Esophagus squamous epithelium (tissue), 5 donors: ENCODE measurements at places on chromosomes 1 and 21.

DNA sequence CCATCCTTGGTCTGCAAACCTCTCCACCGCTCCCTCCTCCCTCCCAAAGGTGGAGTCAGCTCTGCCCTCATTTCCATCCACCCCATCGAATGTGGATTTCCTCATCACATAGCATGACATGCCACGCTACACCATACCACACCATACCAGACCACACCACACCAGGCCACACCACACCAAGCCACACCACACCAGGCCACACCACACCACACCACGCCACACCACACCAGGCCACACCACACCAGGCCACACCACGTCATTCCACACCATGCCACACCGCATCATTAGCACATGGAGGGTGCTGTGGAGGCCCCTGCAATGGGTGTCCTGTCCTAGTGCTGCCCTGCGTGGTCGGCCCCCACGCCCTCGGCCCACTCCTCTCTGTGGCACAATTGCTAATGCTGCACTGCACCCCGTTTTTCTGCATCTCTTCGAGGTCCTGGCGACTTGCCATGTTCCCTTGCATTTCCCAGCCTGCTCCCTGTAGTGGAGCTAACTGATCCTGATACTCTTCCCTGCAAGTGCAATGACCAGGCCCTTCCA, 11.3 kb downstream of the DFFB start:
- no peak for DNase-seq

DNA sequence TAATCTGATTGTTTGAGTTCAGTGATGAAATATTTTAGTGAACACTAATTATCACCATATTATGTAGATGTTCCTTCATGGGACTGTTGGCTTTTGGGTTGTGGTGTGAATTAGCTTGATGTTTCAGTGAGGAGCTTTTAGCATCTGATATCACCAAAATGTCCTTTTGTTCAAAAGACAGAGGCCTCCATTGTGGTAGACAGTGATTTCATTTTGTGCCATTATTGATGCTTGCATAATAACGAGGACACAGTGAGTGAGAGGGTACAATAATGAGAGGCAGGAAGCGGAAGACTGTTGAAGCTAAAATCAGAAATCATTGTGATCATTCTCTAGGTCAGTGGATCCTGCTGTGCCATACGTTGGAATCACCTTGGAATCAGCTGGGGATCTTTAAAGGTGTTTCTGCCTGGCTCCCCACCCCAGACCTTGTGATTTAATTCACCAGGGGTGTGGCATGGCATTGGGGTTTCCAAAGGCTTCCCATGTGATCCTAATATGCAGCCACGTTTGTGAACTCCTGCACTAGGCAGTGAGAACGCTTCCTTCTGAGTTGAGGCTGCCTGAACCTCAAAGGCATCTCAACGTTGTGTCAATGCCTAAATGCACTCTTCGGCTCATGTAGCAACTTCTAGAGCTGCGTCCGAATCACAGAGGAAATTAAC, 82.1 kb upstream of the KIF1B start:
- no peak for DNase-seq

GRCh38 chr1:67298762-67299161, 8.9 kb upstream of the IL12RB2 start:
- no peak for DNase-seq

DNA sequence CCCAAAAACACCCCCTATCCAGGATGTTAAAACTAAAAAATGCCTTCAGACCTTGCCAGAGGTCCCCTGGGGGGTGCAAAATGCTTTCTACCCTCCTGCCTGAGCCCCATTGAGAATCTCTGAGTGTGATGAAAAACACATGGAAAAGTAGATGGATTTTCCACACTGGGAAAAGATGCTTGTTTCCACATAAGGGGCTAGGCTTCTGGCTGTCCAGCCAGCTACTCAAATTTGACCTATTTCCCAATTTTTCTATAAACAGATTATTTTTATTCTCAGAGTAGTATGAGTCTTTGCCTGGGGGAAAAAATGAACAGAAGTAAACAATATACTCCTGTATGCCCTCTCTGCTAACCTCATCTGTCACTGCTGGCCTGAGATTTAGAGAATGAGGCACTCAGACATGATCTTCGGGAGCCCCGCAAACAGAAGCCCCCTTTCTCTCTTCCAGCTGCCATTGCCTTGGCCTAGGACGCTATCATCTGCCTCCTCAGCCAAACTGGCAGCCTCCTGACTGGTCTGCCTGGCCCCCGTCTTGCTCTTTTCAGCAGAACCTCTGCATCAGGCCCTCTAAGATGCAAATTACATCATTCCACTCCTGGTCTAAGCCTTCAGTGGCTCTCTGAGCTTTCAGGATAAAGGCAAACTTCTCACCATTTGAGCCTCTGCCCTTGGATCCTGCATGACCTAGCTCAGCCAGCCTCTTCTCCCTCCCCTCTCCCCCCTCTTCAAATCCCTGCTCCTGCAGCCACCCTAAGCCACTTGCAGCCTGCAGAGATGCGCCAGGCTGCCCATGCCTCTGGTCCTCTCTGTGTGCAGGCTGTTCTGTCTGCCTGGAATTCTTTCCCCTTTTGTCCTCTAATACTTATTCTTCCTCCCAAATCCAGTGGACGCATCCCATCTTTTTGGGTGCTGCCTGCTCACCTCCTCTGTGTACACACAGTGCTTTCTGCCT, 39.7 kb upstream of the TMEM125 start:
- no peak for DNase-seq

DNA sequence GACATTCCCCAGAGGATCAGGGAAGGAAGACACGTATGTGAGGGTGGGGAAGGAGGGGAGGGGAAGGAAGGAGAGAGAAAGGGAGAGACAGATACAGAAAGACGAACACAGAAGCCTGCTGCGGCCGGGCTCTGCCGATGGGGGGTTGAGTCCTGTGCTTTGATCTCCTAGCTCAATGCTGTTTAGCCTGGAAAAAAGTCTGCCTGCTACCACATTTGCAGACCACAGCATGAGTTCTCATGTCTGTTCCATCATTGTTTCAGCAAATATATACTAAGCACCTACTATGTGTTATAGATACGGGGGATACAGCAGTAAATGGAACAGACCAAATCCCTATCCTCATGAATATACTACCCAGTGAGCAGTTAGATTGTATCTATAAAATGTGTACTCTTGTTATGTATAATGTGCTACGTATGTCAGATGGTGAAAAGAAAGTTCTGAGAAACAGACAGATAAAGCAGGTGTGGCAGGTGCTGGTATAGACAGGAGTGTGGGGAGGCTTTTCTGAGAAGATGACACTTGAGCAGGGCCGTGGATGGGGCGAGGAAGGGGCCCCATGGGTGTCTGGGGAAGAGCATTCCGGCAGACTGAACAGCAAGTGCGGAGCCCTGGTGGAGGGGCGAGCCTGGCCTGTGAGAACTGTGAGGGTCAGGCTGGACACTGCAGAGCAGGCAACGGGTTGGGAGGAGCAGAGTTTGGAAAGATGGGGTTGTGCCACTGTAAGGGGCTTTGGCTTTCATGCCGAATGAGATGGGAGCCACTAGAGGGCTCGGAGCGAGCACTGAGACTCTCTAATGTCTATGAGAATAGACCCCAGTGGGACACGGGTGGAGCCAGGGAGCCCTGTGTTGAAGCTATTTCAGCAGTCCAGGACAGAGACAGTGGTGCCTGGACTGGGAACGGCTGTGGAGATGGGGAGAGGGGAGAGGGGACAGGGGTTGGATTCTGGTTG, 34.1 kb downstream of the KIAA1614 start:
- no peak for DNase-seq

DNA sequence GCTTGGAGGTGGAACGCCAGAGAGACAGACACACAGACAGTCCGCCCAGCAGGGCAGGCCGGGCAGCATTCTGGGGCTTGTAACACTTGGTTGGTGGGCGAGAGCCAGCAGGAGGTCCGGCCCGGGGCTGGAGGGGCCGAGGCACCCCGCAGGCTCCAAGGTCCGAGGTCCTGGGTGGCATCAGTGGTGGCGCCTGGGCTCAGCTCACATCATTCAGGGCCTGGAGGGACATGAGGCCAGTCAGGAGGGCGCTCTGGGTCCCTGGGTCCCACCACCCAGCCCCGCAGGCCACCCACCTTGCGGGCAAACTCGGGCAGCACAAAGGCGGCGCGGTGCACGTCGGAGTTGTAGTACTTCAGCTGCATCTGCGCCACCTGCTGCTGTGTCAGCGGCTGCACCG, 5.2 kb downstream of the SRM start:
- DNase-seq: no peak

DNA sequence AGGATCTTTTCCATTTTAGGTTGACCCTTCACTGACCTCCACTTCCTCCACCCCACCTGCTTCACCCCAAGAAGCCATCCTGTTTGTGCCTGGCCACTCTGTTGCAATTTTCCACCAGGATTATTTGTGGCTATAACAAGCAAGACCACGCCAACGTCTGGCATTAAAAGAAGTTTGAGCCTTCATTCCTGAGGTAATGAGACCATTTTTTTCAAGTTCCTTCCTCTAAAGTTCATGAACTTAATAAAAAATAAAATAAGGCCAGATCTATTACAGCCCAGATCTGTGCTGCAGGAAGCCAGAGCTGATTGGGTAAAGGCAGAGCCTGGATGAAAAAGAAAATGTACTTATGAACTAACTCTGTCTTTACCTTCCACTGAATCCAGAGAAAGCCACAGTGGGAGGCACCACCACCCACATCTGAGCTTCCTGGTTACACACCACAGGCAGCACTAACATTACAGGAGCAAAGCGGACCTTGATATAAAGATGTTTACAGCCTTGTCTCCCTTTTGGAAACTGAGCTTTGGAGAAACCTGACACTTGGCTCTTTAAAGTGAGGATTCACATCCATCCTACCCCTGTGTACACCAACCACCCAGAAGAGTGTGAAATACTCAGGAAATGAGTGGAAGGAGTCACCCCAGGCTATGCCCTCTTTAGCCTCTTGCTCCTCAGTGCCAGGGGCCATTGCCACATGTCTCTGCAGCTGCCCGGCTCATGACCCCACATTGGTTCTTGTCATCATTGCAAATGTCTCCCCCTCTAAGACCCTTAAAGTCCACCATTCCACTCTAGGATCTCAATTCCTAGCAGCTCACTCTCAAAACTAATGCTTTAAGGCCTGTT, 293.6 kb downstream of the PLPP3 start:
- DNase-seq: no peak

- DNase-seq: no peak
These were observed 22.5 kb downstream of the MMEL1 start for GRCh38 chr1:2610036-2610959.

GRCh38 chr21:28074676-28075075, 918.0 kb downstream of the LTN1 start:
- DNase-seq: no peak

DNA sequence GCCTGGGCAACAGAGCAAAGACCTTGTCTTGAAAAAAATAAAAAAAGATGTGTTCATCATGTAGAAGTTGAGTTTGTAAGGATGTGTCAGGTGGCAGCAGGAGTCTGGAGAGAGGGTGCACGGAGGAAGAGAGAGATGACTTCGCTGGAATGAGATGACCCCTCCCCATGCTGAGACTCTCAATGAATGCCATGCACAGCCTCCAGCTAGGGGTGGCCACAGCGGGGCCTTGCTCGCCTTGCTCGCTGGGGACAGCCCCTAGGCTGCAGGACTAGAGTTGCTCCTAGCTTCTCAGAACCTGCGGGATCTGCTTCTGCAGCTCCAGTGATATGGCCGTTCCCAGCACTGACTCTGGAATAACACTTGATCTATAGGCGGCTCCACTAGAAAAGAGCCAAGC, 6.6 kb upstream of the C2CD2 start:
- DNase-seq: no peak

DNA sequence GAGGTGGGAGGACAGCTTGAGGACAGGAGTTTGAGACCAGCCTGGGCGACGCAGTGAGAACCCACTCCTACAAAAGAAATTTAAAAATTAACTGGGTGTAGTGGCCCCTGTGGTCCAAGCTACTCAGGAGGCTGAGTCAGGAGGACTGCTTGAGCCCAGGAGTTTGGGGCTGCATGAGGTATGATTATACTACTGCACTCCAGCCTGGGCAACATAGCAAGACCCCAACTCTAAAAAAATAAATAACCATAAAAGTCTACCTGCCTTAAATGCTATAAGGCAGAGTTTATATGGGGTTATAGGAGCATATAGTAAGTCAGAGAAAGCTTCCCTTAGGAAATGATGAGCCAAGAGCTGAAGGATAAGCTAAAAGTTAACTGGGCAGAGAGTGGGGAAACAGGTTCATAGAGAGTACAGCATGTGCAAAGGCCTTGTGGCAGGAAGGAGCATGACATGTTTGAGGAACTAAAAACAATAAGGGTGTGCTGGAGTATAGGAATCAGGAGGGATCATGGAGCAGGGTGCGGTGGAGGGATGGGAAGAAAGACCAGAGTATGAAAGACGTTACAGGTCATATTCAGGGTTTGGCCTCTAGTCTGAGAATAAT, 68.3 kb downstream of the ADSS2 start:
- DNase-seq: no peak

GRCh38 chr1:38004284-38005108, 818 bp downstream of the FHL3 start:
- DNase-seq: no peak

- no peak for DNase-seq
These were observed 134.5 kb downstream of the HHIPL2 start for GRCh38 chr1:222413436-222413835.

GRCh38 chr1:36123356-36123755, 1.7 kb downstream of the COL8A2 start:
- no peak for DNase-seq

GRCh38 chr1:178107823-178108222, 13.9 kb downstream of the RASAL2 start:
- no peak for DNase-seq

GRCh38 chr21:33644383-33645074, 2.2 kb downstream of the ITSN1 start:
- no peak for DNase-seq

- no peak for DNase-seq
These were observed 344.6 kb downstream of the RYR2 start for GRCh38 chr1:237386362-237387143.

GRCh38 chr1:201545851-201546492, 7.0 kb downstream of the NAV1 start:
- no peak for DNase-seq

GRCh38 chr1:48019714-48020315, 22.6 kb upstream of the TRABD2B start:
- no peak for DNase-seq

DNA sequence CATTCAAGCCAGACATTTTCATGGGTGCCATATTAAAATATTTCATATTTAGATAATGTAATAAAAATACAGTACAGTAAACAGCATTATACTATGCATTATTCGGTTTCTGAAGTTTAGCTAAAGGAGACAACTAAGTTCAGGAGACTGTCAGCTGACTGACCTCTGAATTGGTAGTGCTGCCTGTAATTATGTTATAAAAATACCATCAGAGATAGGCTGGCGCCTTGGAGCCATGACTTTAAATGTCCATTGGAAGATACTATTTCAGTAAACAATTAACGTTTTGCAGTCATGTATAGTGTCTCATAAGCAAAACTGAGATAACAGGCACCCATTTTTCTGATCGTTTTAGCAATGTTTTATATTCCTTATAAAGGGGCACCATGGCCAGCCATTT, 11.3 kb upstream of the RAB29 start:
- DNase-seq: no peak

DNA sequence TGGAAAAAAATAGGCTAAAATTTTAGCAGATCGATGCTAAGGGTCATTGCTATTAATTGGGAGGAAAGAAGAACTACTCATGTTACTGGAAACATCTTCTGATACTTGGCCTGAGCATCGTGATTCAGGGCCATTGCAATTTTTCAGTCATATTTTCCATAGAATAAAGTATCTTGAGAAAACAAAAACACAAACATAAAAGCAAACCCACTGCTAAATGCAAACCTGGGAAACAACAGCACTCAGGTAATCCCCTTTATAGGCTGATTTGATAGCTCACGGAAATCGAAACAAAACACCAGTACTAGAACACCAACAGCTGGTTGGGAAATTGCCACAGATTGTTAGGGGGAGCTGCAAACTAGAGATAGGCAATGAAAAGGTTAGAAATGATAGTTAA, 172.9 kb upstream of the ESRRG start:
- DNase-seq: no peak
